ENCODE measurements at places on chromosomes 3 and 15.

GRCh38 chr15:75696311-75696720, 16.3 kb downstream of the CSPG4 start:
- peak; percentile 8 for DNase-seq

DNA sequence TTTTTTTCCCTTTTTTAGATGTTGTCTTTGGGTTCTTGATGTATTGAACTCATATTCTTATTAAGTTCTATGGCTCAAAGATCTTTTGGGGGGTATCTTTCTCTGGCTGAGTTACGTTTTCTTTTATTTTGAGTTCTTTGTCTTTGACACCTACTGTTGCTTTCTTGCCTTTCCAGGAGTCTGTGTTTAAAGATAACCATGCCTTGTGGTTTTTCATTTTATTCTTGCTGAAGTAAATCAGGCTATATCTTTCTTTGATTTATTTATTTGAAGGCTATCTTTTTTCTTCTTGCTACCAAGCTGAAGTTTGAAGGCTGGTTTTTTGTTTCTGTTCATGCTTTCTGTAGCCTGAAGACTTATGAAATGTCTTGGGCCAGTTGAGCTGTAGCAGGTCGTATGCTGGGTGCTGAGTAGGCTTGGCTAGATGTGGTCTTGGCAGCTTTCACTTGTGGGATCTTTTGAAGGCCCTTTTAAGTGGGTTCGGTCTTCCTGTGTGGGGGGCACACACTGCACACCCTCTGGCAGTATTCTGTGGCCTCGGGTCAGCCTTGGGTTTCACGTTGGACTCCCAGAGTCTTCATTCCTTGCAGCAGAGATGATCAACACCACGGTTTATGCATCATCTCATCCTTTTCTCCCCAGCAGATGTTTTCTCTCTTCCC, 17.5 kb downstream of the SLCO3A1 start:
- no peak for DNase-seq

DNA sequence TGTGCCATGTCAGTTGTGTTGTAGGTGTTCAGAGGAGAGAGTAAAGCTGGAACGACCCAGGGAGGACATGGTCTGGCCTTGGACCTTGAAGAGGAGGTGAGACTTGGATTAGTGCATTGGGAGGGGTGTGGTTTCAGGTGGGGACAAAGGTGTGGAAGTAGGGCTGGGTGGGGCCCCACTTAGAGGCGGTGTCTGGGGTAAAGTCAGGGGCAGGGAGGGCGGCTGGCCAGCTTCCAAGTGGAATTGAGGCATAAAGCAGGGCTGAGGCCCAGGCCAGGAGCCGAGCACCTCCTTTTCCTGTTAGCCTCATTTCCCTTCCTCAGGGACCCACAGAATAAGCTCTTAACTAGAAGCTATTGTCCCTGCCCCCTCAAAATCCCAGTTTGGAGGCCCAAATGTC, 36.2 kb upstream of the FLNB start:
- no peak for DNase-seq

DNA sequence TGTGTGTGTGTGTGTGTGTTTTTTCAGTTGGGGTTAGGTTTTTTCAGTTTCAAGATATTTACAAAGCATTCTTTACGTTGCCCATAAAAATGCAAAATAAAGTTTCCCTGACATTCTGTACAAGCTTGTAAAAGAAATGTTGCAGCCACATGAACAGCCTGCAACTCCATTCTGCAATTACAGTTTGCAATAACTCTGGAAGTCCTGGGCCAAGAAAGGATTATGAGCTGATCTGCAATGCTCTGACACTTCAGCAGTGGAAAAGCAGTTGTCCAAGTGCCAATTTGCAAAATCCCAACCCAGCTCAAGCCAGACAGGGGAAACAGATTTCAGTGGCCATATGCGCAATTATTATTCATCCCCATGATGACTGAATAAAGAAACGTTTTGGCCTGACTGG, 322.1 kb downstream of the MEX3B start:
- DNase-seq = no peak

DNA sequence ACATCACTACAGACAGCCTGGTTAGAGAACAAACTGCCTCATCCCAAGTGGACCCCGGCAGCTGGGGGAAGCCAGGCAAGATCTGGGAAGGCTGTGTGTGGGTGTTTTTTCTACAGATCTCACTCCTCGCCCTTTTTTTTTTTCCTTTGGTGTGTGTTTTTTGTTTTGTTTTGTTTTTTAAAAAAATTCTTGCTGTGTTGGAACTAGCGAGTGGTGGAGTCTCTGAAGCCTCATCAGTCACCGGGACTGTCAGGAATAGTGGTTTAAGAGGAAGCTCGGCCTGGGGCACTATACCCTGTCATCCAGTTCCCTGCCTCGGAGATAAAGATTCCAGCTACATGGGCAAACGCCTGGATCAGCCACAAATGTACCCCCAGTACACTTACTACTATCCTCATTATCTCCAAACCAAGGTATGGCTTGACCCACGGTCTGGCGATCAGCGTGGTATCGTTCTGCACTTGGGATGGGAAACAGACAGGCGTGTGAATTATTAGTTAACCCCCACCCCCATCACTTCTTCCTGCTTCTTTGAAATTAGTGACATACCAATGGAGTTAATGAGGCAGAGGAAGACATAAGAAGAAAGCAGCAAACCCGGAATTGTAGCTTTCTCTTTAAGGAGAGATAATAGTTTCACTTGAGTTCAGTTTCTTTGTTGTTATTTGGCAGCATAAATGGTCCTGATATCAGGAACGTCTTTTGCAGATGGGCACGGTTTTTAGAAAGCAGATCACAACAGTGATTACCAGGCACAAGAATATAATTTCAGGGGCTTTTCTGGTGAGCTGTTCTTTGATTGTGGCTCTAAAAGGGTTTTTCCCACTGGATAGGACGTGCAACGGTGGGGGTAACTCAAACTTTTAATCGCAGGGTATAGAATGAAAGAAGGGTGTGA, 722 bp downstream of the RBMS3 start:
- peak; percentile 47 for DNase-seq

- DNase-seq = no peak
Measured at GRCh38 chr3:120147072-120147871, 53.0 kb upstream of the GSK3B start.

DNA sequence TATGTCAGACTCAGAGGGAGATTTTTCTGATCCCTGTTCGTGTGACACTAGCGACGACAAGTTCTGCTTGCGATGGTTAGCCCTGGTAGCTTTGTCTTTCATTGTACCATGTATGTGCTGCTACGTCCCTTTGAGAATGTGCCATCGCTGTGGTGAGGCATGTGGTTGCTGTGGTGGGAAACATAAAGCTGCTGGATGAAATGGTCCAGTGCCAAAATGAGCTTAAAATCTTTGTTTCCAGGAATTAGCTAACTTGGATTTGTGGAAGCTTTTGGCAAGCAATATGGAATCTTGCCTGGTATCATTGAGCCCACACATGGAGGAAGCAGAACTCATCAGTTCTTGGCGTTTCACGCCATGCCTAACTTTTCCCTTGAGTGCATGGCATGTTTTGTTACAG, 98.8 kb downstream of the SPRED1 start:
- DNase-seq = no peak

GRCh38 chr15:48719668-48720067, 74.2 kb upstream of the FBN1 start:
- DNase-seq = no peak

GRCh38 chr3:195905970-195906864, 2.1 kb downstream of the TNK2 start:
- DNase-seq = peak; percentile 74

DNA sequence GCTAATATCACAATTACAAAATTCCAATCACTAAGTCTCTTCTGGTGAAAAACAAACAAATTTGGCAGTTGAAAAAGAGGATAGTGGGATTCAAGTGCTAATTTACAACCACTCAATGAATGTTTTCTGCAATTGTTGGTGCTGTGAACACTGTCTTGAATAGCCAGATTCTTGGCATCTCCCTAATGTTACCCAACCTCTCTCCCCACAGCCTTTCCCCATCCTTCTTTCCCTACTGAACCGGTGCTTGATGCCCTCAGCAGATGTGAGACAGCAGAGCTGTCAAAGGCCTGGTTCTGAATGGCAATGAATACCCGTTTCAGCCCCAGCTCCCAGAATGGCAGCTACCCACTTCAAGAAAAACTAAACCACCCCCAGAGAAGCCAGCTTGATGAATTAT, 22.5 kb upstream of the BHLHE40 start:
- DNase-seq = no peak

DNA sequence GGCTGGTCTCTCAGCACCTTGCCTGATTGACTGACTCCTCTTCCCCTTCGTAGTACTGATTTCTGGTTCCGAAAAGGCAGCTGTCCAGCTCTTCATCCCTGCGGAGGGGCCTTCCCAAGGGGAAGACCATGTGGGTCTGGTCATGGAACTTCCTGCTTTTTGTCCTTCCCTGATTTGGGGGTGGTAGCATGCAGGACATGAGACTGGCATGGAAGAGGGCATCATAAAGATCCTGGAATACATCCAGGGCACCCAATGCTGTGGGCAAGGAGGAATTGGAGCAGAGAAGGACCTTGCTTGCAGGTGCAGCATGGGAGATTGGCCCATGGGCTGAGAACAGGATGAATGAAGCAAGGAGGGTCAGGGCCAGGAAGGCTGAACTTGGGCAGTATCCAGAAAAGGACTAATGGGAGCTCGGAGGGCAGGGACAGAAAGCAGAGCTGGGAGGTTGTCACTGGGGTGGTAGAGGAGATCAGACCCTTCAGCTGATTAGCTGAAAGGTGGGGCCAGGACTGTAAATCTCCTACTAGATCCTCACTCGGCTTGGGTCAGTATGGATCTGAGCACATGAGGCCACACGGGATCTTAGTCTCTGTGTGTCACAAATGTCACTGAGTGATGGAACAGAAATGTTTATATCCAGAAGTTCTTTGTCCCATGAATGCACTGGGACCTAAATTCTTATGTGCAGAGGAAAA, 59.5 kb downstream of the AMOTL2 start:
- DNase-seq = peak; percentile 47

- no peak for DNase-seq
Measured at GRCh38 chr3:42488687-42489086, 13.8 kb upstream of the VIPR1 start.

GRCh38 chr3:138824114-138824506, 10.6 kb downstream of the PIK3CB start:
- DNase-seq = no peak

GRCh38 chr15:71443538-71443937, 328.3 kb downstream of the THSD4 start:
- DNase-seq = peak; percentile 60

DNA sequence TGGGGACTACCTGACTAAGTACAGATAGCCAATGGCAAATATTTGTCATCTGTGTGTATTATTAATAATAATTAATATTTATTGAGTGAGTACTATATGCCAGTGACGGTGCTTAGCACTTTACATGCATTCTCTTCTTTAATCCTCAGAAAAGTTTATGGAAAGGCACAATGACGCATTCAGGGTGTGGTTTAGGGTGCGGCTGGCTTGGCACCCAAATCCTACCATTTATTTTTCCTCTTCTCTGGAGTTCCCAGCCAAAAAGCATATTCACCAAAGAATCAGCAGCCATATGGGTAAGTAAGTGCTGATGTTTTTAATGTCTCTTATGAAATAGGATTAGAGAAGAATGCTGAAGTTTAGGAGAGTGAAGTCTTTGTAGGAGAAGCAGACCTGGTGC, 140.4 kb upstream of the TP63 start:
- peak; percentile 57 for DNase-seq

- DNase-seq = no peak
Measured at GRCh38 chr3:38724392-38724736, 74.9 kb upstream of the SCN5A start.

GRCh38 chr3:193970773-193971206, 165.2 kb upstream of the HES1 start:
- no peak for DNase-seq

- peak; percentile 97 for DNase-seq
Measured at GRCh38 chr3:65402597-65402996, 636.1 kb downstream of the MAGI1 start.

- no peak for DNase-seq
Measured at GRCh38 chr3:9669720-9670432, 20.6 kb downstream of the MTMR14 start.

- DNase-seq = no peak
Measured at GRCh38 chr15:36356466-36356865, 223.0 kb upstream of the CDIN1 start.

DNA sequence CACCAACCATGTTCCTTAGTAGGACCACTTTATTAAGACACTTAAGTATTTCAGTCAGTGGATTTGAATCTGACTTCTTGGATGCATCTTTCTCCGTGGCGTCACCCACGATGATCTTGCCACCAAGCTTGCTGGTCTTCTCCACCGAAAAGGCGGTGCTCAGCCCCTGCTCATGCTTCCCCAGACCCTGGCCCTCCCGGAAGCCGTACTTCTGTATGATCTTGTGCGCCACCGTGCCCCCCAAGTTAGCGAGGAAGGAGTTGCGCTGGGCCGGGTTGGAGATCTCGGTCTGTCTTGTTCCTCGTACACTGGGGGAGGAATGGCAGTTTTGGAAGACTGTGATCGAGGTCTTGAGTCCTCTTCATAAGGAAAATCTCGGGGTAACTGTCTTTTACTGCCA, 213.4 kb upstream of the NANOGP8 start:
- no peak for DNase-seq

DNA sequence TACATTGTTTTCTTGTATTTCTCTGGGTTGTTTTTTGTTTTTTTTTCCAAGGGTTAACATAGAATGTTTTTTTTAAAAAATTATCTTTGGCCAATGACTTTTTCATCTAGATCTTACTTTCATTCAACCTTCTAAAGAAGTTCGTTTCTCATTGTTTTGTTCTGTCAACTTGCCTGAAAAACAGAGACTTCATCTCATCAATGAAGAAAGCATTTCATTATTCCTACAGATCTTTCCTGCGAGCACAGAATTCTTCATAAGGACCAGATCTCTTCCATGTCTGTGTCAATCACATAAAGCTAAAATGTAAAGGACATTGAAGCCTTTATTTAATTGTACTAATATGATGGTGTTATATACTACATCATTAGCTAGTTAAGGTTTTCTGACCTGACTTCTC, 9.7 kb upstream of the EIF3J start:
- no peak for DNase-seq

GRCh38 chr3:32998631-32999451, 47.4 kb downstream of the CCR4 start:
- DNase-seq = no peak

DNA sequence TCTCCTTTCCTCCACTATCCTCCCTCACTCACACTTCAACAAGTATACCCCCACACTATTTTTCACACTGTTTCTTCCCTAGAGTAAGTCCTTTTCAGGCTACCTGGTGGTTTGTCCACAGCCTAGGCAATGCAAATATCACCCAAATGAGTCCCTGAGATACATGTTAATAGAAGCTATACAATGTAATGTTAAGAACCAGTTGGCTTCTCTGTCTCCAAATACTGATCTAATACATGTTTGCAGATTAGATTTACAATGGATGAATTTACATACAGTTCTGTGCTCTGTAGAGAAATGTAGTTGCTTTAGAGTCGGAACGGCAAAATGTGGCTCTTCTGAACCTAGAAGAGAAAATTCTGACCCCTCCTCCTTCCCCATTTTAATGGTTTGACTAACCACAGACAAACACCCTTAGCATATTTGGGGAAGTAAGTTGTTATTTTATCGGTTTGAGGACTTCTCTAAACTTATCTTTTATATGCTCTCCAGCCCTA, 63.6 kb upstream of the MBNL1 start:
- no peak for DNase-seq
